Glutamatergic neuron (in vitro differentiated cells): ENCODE measurements at places on chromosomes 1 and 21.

DNA sequence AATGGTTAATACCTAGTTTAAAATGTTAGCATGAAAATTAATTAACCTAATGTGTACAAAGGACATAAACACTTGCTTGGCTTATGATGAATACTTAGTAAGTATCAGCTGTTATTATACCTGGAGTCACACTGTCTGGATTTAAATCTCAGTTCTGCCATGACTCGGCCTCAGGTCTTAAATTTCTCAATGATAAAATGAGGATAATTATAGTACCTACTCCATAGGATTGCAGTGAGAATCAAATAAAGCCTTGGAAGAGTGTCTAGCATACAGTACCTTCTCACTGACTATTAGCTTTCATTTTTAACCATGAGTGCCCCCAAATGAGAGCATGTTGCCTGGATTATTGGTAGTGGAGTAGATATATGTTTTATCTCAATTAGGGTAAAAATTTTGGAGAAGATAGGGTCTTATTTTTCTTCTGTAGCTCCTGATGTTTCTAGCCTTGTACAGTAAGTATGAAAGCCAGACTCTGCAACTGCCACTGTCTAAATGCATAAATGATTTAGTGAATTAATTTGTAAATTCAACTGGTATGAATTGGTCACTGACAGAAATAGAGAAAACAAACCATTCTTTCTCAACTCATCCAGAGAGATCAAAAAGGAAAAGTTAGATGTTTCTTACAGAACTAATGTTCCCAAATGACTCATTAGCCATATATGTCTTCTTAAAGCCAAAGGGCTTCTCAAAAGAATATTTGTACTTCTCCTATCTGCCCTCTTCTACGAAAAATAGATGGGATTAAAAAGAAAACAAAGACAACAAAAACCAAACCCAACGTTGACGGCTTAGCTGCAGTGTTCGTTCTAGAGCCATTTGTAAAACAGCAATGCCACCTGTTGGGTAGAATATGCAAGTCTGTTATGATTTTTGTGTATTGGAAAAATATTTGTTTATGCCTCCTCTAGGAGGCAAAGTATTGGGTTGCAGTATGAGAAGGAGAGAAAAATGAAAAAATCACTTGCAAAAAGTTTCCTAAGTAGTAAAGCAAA, 53.8 kb upstream of the MROH9 start:
- H3K36me3 ChIP-seq, result no peaks in the 10 kb centered on the region
- H3K4me3 ChIP-seq, result no peak overlapping the region
- H3K4me1 ChIP-seq, result no peaks in the 10 kb centered on the region
- DNase-seq, result no peak
- no peak overlapping the region for H3K27ac ChIP-seq
- H3K27me3 ChIP-seq, result no peaks in the 10 kb centered on the region

- peaks cover 4% of the 10 kb centered on the region for H3K36me3 ChIP-seq
- H3K4me1 ChIP-seq, result no peaks in the 10 kb centered on the region
- no peaks in the 10 kb centered on the region for H3K27me3 ChIP-seq
Measured at GRCh38 chr1:5709461-5709975, 282.7 kb downstream of the NPHP4 start.

DNA sequence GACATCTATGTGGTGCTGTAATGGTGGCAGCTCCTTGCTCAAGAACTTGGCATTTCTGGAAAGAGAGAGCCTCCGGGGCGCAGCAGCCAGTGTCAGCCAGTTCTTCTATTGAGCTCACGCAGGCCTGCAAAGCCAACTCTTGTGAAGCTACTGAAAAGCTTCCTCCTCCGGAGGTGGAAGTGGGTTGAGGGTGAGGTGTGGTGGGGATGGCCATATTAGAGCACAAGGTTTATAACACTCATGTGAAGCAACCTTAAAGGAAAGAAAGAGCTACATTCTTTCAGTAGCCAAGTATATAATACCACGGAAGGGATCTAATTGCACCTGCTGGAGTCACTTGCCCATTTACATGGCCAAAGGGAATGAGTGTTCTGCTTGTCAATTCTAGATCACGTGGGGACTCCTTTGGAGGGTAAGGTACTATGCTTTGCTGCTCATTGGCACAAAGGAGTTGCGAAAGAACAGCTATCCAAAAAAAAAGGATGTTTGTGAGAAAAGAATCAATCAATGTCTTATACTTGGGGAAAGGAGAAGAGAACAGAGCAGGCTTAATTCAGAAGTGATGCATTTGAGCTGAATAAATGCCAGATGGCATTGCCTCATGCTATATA, 18.3 kb upstream of the MAP10 start:
- H3K36me3 ChIP-seq, result no peaks in the 10 kb centered on the region
- H3K4me3 ChIP-seq, result no peak overlapping the region
- no peaks in the 10 kb centered on the region for H3K27me3 ChIP-seq
- no peak overlapping the region for H3K27ac ChIP-seq

DNA sequence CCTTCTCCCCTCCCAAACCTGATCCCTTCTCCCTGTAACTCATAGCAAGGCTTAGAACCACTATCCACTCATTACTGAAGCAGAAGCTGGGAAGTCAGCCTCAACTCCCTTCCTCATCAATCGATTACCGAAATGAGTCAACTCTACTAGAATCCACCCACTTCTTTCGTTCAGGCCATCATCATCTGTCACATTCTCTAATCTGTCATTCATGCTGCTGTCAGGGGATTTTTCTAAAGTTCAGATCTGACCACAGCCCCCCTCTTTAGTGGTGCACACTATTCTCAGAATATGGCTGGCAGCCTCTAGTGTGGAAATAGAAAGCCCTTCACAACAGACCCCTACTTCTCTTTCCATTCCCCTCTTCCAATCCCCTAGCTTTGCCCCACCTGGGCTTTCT, 5.1 kb downstream of the NT5C1A start:
- peaks cover 6% of the 10 kb centered on the region for H3K36me3 ChIP-seq
- no peak overlapping the region for H3K27ac ChIP-seq
- H3K27me3 ChIP-seq, result peaks cover 26% of the 10 kb centered on the region
- H3K4me3 ChIP-seq, result no peak overlapping the region
- H3K4me1 ChIP-seq, result peaks cover 1% of the 10 kb centered on the region

GRCh38 chr1:181104790-181105133, 16.3 kb downstream of the IER5 start:
- H3K27me3 ChIP-seq, result peaks cover 18% of the 10 kb centered on the region
- peaks cover 31% of the 10 kb centered on the region for H3K4me1 ChIP-seq
- peak; percentile 71 for DNase-seq
- peak overlapping the region; percentile 94 for H3K27ac ChIP-seq
- H3K36me3 ChIP-seq, result peaks cover 10% of the 10 kb centered on the region

DNA sequence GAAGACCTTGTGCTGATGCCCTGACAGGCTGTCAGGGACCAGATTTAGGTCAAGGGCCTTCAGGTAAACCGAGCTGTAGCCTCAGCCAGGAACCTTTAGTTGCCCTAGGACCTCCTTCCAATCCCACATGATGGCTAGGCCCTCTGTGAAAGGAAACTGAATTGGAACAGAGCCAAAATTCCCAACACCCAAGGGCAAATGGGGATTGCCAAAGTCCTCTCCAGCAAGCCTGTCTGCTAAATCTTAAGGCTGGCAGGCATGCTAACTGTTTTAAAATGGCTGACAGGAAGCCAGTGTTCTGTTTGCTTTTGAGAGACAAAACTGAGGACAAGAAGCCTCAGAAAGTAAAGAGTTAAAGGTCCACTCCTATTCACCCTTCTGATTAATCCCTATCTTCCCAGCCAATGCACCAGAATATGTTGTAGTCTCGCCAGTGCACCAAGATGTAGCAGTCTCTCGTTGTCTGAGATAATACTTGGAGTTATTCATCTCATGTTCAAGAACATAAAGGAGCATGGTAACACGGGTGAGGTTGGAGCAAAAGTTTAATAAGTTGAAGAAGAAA, 35.1 kb downstream of the MSTO1 start:
- H3K4me3 ChIP-seq, result no peak overlapping the region
- H3K27ac ChIP-seq, result no peak overlapping the region
- no peaks in the 10 kb centered on the region for H3K4me1 ChIP-seq
- H3K36me3 ChIP-seq, result peaks cover 28% of the 10 kb centered on the region

DNA sequence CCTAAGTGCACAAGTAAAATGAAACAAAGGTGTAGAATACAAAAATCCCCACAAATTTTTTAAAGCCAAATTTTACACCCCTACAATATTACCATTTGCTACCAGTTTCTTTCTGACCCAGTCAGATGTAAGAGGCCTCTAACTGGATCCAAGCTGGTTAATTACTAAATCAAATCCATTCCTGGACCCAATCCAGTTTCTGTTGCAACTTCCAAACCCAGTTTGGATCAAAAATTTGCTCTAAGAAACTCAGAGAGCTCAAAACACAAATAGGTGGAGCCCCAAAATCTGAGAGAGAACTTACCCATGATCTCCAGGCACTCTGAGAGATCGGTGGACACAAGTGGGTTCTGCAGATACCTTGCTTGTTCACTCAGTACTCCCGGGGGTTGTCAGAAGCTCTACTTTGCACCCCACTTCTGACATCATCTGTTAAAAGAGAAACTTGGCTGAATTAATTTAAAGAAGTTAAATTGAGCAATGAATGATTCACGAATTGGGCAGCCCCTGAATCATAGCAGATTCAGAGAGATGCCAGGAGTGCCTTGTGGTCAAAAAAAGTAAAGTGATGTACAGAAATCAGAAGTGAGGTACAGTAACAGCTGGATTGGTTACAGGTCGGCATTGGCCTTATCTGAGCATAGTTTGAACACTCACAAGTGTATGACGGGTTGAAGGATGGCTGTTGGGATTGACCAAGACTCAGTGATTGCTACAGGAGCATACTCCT, 448.0 kb downstream of the KCNT2 start:
- H3K4me3 ChIP-seq, result no peak overlapping the region
- no peaks in the 10 kb centered on the region for H3K36me3 ChIP-seq
- H3K27ac ChIP-seq, result no peak overlapping the region

GRCh38 chr1:158007667-158008386, 14.4 kb downstream of the KIRREL1 start:
- peak; percentile 59 for DNase-seq
- H3K27me3 ChIP-seq, result peaks cover 6% of the 10 kb centered on the region
- peaks cover 58% of the 10 kb centered on the region for H3K4me1 ChIP-seq
- H3K27ac ChIP-seq, result peak overlapping the region; percentile 54
- peak overlapping the region; percentile 67 for H3K4me3 ChIP-seq

DNA sequence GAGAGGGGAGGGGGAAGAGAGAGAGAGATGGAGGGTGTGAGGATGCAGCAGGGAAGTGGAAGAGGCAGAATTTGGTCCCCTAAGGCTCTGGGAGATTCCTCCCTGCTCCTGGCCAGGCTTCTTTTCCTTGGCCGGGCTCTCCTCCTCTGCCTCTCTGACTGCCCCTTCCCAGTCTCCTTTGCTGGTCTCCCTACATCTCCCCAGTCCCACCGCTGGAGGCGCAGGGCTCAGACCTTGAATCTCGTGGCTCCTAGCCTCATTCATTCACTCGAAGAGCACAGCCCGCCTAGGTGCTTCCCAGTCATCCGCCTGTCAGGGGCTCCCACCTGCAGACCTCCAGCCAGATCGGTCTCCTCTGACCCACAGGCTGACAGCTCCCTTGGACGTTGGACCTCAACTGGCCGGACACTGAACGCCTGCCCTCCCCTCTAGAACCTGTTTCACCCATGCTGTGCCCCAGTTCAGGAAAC, 76.5 kb downstream of the VWA5B1 start:
- no peaks in the 10 kb centered on the region for H3K36me3 ChIP-seq
- peaks cover 16% of the 10 kb centered on the region for H3K27me3 ChIP-seq
- DNase-seq, result peak; percentile 81
- peak overlapping the region; percentile 81 for H3K4me3 ChIP-seq

DNA sequence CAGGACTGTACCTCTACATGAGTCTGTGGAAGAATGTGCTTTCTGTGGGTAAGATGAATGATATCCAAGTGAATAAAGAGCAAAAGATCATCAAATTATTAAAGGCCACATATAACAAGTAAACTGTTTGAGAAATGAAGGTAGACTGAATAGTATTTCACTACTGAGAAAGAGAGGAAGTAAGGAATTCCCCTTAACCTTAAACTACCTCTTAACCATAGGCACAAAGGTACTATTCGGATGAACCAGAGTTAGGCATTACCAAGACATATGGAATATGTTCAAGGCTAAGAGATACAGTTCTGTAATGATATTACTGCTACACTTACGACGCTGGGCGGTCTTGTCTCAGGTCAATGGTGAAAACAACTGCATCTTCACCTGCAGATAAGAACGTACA, 25.5 kb downstream of the DCAF8 start:
- no peaks in the 10 kb centered on the region for H3K4me1 ChIP-seq
- no peak overlapping the region for H3K27ac ChIP-seq
- H3K27me3 ChIP-seq, result peaks cover 3% of the 10 kb centered on the region
- H3K4me3 ChIP-seq, result no peak overlapping the region

DNA sequence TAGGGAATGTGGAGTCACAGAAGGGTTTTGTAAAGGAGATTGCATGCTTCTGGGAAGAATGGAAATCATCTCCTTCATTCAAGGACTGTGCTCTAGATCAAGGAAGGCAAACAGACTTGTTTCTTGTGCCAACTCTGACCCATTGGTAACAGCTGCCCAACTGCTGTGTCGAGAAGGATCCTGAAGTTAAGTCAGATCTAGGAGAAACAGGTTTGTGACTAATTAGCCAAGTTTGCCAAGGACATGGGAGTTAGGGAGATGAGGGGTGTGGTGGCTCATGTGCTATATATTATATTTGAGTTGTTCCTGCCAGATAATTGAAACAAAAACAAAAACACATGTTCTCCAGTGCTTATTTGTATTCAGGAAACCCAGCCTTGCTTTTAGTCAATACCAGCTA, 251.2 kb upstream of the USP24 start:
- no peaks in the 10 kb centered on the region for H3K27me3 ChIP-seq
- no peak for DNase-seq
- H3K4me3 ChIP-seq, result no peak overlapping the region

DNA sequence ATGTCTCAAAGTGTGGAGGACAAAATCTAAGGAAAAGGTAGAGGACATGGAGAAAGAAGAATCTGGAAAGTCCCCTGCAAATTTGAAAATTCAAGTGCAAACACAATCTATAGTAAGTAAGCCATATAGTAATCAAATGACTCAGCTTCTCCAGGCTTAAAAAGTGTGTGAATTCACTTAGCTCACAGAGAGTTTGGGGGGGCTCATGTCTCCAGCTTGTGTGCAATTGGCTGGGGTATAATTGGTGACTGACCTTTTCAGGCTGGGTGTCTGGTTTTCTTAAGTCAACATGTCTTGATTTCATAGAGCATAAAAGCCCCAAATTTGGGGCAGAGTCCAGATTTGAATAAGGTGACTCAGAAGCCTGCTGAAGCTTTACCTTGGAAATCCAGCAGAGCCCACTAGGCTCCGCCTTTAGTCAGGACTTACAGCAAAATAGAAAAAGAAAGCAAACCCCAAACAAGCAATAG, 8.6 kb downstream of the CLDN14 start:
- H3K27ac ChIP-seq, result no peak overlapping the region
- H3K4me3 ChIP-seq, result no peak overlapping the region
- peaks cover 5% of the 10 kb centered on the region for H3K27me3 ChIP-seq

- peaks cover 16% of the 10 kb centered on the region for H3K4me1 ChIP-seq
- peak overlapping the region; percentile 96 for H3K4me3 ChIP-seq
- no peaks in the 10 kb centered on the region for H3K36me3 ChIP-seq
- peak; percentile 89 for DNase-seq
- H3K27ac ChIP-seq, result peak overlapping the region; percentile 69
Measured at GRCh38 chr1:248862998-248863881, 4.4 kb upstream of the ZNF692 start.

GRCh38 chr1:160204526-160205241, 500 bp upstream of the PEA15 start:
- H3K4me1 ChIP-seq, result peaks cover 21% of the 10 kb centered on the region
- DNase-seq, result no peak
- H3K36me3 ChIP-seq, result no peaks in the 10 kb centered on the region
- peak overlapping the region; percentile 79 for H3K4me3 ChIP-seq
- peaks cover 14% of the 10 kb centered on the region for H3K27me3 ChIP-seq
- peak overlapping the region; percentile 54 for H3K27ac ChIP-seq
